ENCODE measurements at places on chromosomes 1 and 21.

GRCh38 chr1:9807541-9807940, 16.2 kb downstream of the CLSTN1 start:
- DNase-seq, result no peak

- no peak for DNase-seq
Measured at GRCh38 chr1:230939806-230940489, 38.7 kb downstream of the TTC13 start.

- DNase-seq, result no peak
Measured at GRCh38 chr1:230026572-230026971, 40.5 kb upstream of the GALNT2 start.

DNA sequence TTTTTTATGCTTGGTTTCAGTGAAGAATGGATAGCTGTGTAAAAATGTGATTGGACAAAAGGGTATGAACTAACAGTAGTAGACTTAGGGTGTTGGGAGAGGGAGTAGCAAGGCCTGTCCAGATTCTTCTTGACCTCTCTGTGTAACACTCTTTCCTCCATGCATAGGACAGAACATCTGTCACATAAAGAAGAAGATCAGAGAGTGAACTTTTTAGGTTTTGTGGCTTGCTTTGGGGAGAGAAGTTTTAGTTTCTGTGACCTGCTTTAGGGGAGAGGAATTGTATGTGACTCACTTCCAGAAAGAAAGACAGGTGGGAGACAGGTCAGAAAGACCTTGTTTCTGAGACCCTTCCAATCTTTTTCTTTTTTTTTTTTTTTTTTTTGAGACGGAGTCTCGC, 27.3 kb upstream of the LRRC52 start:
- no peak for DNase-seq

- no peak for DNase-seq
Measured at GRCh38 chr1:15152318-15153183, 996 bp upstream of the TMEM51 start.

GRCh38 chr21:33942426-33942825, 26.8 kb upstream of the ATP5PO start:
- DNase-seq, result no peak

- DNase-seq, result no peak
Measured at GRCh38 chr1:59475737-59476136, 178.8 kb downstream of the FGGY start.

DNA sequence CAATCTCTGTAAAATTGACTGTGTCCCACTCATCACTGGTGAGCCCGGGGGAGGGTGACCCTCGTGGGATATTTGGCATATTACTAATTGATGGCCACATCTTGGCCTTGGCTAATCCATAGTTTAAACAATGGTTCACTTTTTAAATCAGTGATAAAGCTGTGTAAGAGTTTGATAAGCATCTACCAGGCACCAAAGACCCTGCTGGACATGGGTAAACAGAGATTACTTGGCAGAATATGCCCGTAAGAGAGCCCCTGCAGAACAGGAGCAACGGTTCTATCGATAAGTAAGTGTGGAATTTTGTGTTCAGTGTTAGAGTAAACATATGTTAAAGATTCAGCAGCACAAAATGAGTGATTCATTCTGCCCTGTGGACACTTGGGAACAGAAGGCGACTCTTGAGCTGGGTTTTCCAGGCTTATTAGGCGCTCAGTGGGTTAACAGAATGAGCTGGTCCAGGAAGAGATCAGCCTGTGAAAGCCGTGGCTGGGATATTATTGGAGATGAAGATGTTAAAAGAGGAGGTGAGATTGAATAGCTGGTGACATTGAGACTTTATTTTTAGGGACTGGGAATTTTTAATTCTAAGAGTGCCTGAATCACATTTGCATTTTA, 55.9 kb downstream of the CNST start:
- no peak for DNase-seq

DNA sequence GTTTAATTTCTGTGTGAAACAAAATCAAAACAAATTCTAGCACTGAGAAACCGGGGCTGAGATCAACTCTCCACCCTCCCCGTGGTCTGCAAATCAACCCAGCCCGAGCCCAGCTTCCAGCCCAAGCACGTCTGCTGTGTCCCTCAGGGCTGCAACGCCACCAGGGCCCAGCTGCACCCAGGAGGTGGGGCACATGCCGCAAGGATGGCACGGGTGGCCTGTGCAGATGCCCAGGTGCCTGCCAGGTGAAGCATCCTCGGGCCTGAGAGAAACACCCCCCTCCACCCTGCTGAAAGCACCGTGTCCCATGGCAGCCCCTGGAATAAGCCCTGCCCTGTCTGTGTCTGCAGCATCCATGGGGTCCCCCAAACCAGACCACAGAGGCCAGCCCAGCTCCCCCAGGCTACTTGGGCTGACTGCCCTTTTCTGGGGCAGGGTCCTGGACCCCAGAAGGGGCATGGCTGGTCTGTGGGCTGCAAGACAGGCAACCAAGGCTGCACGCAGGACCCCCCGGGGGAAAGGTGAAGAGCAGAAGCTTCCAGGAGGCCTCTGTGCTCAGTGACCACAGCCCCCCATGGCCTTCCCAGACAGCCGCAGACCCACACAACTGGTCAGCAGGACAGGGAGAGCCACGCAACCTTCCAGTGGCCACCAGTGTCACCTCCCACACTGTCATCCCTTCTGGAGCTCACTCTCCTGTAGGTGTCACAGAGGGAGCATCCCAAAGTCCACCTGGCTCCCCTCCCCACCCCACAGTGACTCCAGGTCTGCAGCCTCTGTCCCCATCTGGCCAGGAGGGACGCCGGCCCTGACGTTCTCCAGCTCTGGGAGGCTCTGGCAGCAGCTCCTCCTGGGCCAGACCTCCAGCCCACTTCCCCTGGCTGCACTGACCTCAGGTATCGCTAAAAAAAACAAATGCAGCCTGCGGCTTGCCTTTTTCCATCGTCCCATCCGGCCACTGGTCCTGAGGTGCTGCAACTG, 7.7 kb downstream of the WNT9A start:
- DNase-seq, result no peak

Measured in stimulated activated CD4-positive, alpha-beta T cell treated with anti-CD3 and anti-CD28 coated beads, Interleukin-15, amount 100 ng/mL, for 1 hour (primary cell).